ENCODE measurements at places on chromosomes 5 and 9.

- DNase-seq = no peak
Measured at GRCh38 chr9:115237385-115237998, 119.5 kb upstream of the TNC start.

DNA sequence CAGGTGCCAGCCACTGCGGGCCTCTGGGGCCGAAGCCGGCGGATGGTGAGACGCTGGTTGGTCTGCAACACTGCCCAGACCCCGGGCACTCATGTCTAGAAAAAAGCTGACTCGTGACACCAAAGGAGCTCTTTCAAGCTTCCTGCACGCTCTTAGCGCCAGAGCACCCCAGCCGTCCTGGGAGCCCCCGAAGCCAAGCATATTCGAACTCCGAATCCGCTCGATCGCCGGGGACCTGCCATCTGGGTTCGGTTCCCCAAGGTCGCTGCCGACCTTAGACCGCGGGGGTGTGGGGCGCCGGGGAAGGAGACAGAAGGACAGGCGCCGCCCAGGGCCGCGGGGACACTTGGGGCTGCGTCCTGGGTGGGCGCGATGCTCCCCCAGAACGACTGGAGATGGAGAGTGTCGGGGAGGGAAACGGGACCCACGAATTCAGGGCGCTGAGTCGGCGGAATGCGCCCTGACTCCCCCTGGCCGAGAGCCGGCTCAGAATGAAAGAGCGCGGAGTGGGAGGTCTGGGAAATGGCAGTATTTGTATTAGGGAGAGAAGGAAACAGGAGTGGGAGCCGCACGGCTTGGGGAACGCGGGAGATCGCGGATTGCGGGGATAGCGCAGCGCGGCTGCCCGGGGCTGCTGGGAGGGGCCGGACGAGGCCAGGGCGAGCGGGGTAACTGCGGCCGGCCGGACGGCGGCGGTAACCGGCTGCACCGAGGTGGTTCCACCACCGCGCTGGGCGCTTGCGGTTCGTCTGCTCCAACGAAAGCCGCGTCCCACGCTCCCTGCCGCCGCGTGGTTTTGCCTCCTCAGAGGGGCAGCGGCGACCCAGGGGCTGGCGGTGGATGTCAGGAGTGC is 20.1 kb upstream of the MARCHF6 start:
- no peak for DNase-seq

DNA sequence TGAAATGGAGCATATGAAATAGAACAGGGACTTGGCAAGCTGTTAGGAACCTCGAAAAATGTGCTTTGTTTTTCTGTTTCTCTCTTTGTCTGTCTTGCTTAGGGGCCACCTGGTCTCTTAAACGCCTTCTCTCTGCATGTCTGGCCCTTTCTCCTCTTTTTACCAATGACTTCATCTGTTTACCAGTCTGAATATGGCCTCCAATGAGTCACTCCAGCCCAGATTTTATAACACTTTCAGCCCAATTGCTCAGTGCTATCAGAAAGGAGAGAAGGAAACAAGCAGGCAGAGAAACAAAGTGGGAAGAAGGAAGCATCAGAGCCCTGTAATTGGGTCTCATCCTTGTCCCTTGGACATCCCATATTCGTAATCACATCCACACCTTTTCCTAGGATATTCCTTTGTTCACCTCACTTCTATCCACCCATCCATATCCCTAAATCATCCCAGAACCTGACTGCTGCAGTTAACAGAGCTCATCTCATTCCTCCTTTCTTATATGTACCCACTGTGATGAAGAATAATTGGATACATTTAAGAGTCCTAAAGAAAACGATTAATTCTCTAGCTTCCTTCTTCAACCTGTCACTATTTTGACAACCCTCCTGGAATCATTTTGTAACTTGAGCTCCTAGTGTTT is 151.8 kb upstream of the GPR151 start:
- no peak for DNase-seq

- DNase-seq = no peak
Measured at GRCh38 chr5:15700373-15700772, 200.4 kb downstream of the FBXL7 start.

DNA sequence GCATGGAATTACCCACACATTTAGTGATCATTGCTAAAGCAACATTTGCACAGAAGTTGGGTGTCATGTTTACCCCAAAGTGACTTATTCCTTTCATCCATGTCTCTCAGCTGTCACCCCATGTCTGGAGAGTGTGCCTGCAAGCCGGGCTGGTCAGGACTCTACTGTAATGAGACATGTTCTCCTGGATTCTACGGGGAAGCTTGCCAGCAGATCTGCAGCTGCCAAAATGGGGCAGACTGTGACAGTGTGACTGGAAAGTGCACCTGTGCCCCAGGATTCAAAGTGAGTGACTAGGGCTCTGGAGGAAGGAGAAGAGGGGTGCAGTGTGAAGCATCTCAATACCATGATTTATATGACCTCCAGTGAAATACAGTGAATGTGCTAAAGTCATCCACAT is 99.9 kb upstream of the PRRC1 start:
- DNase-seq = no peak

DNA sequence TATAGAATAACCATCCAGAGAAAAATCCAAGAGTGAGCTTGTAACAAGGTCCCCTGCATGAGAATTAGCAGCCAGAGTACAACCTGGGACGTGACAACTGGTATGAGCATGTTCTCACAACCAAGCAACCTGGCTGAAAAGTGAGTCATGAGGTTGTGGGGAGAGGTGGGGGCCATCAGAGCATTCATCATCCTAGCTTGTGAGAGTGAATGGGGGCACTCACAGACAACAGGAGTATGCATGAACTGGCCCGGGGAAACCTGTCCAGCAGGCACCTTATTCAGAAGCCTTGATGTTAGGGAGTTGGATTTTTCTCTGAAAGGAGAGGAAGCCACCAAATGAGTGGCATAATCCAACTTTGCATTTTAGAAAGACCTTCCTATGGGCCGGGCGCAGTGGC is 113.0 kb downstream of the FRMD3 start:
- DNase-seq = no peak

DNA sequence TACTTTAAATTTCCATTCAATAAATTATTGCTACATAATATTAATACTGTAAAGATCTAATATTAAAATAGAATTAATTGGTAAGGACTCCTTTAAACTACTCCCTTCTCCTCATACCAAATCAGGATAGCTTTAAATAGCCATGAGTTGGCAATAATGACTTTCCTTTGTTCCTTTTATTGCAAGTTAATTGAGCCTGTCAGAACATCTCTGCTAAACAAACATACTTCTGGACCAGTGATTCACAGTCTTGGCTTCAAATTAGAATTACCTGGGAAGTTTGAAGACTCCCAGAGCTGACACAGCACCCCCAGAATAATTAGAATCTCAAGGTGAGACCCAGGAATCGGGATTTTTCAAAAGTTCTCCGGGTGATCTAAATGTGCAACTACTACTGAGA is 18.7 kb downstream of the C5orf58 start:
- DNase-seq = no peak

DNA sequence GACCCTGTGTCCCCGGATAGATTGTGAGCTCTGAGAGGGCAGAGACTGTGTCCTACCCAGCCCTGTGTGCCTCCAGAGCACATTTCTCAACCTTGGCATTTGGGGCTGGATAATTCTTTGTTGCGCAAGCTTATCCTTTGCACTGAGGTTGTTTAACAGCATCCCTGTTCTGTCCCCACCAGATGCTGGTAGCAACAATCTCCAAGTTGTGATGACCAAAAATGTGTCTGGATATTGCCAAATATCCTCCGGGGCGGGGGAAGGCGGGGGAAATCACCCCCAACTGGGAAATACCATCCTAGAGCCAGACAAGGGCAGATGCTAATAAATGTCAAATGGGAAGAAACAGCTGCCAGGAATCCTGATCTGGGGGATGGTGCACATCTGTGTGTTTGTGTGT is 24.0 kb upstream of the TNIP1 start:
- DNase-seq = no peak

DNA sequence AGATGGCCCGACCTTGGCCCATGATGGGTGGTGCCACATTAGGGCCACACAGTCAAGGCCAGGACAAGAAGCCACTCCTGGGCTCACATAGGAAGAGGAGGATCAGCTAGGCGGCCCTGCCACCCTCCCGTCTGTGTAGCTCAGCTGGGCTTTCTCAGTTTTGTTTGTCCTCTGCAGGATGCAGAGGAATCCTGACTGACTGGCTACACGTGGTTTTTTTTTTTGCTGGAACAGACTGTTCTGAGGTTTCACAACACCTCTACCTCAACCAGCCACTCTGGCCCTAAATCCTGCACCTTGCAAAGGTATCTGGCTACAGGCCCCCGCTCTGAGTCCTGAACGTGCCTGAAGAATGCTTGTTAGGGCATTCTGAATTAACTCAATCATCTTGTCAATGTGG is 88.3 kb upstream of the MSX2 start:
- DNase-seq = no peak

DNA sequence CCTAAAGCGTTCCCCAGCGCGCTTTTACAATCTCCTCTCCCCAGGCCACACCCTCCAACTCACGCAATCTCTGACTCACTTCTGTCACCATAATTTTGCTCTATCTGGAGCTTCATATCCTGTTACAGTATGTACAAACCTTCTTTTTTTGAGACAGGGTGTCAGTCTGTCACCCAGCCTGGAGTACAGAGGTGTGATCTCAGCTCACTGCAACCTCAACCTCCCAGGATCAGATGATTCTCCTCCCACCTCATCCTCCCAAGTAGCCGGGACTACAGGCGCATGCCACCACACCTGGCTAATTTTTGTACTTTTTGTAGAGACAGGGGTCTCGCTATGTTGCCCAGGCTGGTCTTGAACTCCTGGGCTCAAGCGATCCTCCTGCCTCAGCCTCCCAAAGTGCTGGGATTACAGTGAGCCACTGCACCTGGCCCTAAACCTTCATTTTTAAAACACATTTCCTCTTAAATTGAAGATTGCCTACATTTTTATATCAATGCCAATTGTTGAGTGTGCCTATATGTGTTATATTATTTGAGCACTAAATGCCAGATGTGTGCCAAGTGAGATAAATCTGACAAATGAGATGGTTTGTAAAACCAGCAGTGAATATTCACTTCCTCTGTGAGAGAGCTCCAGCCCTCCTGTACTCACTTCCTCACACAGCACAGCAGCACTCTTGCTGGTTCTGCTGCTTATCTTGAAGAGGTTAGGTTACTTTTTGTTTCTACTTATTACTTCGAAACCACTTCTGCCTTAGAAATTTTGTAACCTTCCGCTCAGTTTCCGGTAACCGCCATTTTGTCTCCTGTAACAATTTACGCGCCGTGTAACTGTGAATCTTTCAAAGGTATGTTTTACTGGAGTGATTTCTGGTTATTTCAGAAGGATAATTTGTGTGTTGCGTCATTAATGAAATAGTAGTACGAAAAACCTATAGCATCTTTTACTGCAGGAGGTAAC is 57.9 kb downstream of the DOCK8 start:
- peak; percentile 44 for DNase-seq

- no peak for DNase-seq
Measured at GRCh38 chr5:17796757-17797396, 162.6 kb downstream of the TAF11L14 start.

DNA sequence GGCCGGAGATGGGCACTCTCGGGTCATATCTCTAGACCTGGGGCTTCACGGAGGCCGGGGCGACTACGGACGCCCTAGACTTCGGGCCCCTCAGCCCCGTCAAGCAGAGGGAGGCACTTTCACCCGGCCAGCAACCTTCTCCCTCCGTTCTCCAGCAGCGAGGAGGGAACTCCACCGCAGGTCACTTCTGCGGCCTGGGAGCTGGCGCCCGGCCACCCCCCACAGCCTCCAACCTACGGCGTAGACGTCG is 201 bp downstream of the DOLK start:
- DNase-seq = no peak

GRCh38 chr5:73426034-73426433 is 22.5 kb downstream of the FOXD1 start:
- DNase-seq = no peak

DNA sequence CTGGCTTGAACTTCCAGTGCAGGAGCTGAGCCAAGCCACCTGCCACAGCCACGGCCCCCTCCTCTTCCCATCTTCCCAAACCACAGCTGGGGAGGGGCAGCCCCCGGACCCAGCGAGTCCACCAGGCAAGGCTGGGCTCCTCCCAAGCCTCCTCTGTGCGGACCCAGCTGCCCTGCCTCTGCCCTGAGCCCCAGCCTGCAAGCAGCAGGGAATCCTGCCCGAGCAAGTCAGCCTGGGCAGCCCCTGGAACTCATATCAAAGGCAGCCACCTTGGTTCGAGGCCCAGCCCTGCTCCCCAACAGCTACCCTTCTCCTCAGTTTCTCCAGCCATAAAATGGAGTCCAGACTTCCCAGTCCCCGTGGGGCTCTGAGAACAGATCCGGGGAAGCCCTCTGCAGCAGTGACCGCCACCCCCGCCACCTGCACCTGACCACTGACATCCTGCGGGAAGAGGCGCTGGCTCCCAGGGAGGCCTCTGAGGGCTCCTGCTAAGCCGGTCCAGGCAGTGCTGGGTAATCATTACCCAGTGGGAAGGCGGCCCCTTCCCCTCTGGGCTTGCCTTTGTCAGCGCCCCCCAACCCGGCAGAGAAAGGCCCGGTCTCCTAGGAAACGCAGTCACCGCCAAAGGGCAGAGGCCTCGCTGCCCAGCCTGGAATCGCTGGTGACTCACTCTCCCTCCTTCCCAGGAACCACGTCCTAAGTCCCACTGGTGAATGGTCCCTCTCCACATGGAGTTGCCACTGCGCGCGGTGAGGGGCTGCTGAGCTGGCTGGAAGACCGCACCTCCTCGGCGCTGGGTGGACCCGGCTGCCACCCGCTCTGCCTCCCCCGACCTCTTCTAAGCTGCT is 1.5 kb downstream of the VAV2 start:
- no peak for DNase-seq

- DNase-seq = no peak
Measured at GRCh38 chr5:168583742-168584482, 4.7 kb upstream of the PANK3 start.

GRCh38 chr5:177294632-177295031 is 8.9 kb downstream of the RAB24 start:
- DNase-seq = no peak

Measured in activated CD4-positive, alpha-beta T cell treated with anti-CD3 and anti-CD28 coated beads for 24 hours (primary cell).